Naive thymus-derived CD4-positive, alpha-beta T cell (primary cell): ENCODE measurements at places on chromosomes 16 and 17. TPM values are rescaled to one million over a fixed set of nuclear protein-coding genes. Genes with fewer than 3 reads are reported as not detected.

The SEPTIN12 gene
- not detected for total RNA-seq

The PDIA2 gene
- total RNA-seq = not detected

The TBC1D3E gene
- 0.32 TPM for total RNA-seq

The TCAP gene
- total RNA-seq = 9.7 TPM

The ARHGDIG gene
- not detected for total RNA-seq

The TMEM186 gene
- 11.3 and 13.1 TPM in 2 replicates for total RNA-seq

DNA sequence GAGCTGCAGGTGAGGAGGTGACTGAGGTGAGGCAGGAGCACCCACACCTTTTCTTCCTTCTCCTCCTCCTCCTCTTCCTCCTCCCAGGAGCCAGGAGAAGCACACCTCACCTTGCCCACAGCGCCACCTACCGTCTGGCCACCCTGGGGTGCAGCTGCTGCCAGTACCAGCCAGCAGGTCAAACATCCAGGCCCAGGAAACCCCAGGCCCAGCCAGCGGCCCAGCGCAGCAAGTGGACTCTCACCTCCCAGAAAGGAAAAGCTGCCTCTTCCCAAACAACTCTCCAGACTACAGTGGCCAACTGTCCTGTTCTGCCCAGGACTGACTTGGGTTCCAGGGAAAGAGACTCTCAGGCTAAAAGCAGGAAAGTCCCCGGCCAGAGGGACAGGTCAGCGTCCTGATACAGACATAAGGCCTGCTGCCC lies 22.7 kb downstream of the PEMT start:
- DNase-seq = peak; percentile 22
- H3K36me3 ChIP-seq = no peaks in the 10 kb centered on the region
- no peaks in the 10 kb centered on the region for H3K27me3 ChIP-seq
- no peaks in the 10 kb centered on the region for H3K4me1 ChIP-seq

- H3K36me3 ChIP-seq = no peaks in the 10 kb centered on the region
- H3K4me3 ChIP-seq = no peak overlapping the region
- DNase-seq = no peak
- no peak overlapping the region for H3K27ac ChIP-seq
Observed at GRCh38 chr17:83067071-83067717, 12.2 kb upstream of the METRNL start.

DNA sequence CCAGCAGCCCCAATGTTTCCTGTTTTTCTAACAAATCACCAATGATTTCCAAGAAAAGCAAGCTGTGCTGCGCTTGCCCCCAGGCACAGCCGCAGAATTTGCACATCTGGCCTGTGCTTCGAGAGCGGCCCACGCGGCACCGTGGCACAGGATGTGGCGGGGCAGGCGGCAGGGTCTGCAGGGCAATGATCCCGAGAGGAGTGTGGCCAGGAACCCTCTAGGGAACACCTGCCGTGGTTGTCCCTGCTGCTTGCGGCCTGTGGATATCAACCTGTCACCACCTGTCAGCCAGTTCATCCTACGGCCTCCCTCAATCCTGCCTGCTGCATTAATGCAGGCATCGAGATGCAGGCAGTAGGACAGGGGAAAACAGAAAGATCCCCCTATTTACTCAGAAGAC lies 24.0 kb downstream of the PIK3R5 start:
- no peaks in the 10 kb centered on the region for H3K27me3 ChIP-seq
- H3K4me3 ChIP-seq = peak overlapping the region; percentile 46
- peaks cover 16% of the 10 kb centered on the region for H3K36me3 ChIP-seq
- peaks cover 52% of the 10 kb centered on the region for H3K4me1 ChIP-seq
- H3K27ac ChIP-seq = peak overlapping the region; percentile 65

- peaks cover 5% of the 10 kb centered on the region for H3K4me1 ChIP-seq
- H3K27me3 ChIP-seq = no peaks in the 10 kb centered on the region
- peak overlapping the region; percentile 13 for H3K27ac ChIP-seq
- no peak overlapping the region for H3K4me3 ChIP-seq
- no peak for DNase-seq
- H3K36me3 ChIP-seq = no peaks in the 10 kb centered on the region
Observed at GRCh38 chr16:4345836-4346781, 5.0 kb downstream of the PAM16 start.

GRCh38 chr16:3075523-3075915 lies 10.1 kb downstream of the IL32 start:
- peak overlapping the region; percentile 78 for H3K27ac ChIP-seq
- DNase-seq = no peak
- H3K4me1 ChIP-seq = peaks cover 79% of the 10 kb centered on the region
- peak overlapping the region; percentile 37 for H3K4me3 ChIP-seq
- H3K36me3 ChIP-seq = no peaks in the 10 kb centered on the region

- DNase-seq = no peak
- no peaks in the 10 kb centered on the region for H3K36me3 ChIP-seq
- H3K27me3 ChIP-seq = no peaks in the 10 kb centered on the region
Observed at GRCh38 chr17:17109907-17110306, 67.7 kb downstream of the MPRIP start.

DNA sequence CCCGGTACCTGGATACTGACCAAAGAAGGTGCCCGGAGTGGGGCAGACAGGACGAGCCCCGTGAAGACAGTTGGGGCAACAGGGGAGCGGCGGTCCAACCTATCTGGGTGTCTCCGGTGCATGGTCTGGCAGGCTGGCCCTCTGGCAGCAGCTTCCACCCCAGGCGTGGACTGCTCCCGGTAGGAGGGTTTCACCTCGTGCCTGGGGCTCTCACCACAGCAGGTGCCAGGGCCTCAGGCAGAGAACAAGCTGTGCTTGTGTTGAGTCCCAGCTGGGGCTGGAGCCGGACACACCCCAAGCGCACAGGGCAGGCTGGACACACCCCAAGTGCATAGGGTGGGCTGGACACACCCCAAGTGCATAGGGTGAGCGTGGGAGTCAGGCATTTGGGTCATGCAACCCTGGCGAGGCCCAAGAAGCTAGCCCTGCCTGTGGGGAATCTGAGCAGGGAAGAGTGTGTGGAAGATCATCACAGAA lies 1.5 kb upstream of the FBXL16 start:
- H3K36me3 ChIP-seq = no peaks in the 10 kb centered on the region
- H3K4me1 ChIP-seq = no peaks in the 10 kb centered on the region
- DNase-seq = no peak
- H3K4me3 ChIP-seq = no peak overlapping the region

GRCh38 chr16:82900559-82900958 lies 273.8 kb downstream of the CDH13 start:
- H3K4me3 ChIP-seq = no peak overlapping the region
- H3K27me3 ChIP-seq = no peaks in the 10 kb centered on the region
- DNase-seq = no peak
- H3K4me1 ChIP-seq = no peaks in the 10 kb centered on the region

DNA sequence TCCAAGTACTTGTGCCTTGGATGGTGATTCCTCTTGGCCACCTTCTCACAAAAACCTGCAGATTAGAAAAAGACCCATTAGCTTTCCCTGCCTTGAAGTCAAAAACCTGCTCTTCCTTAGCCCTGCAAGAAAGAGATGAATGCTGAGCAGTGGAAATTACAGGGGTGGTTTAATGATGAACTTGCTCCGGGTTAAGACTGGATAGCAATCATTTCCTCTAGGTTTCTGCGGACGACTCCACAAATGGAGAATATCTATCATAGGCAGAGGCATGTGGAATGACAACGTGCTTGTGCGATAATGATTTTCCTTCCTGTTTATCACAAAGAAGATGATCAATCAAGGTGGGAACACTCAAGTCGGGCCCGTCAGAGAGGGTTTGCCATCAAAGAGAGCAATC lies 201.2 kb upstream of the ERCC4 start:
- no peaks in the 10 kb centered on the region for H3K27me3 ChIP-seq
- DNase-seq = no peak
- H3K36me3 ChIP-seq = no peaks in the 10 kb centered on the region
- H3K4me1 ChIP-seq = no peaks in the 10 kb centered on the region
- H3K4me3 ChIP-seq = no peak overlapping the region
- H3K27ac ChIP-seq = no peak overlapping the region

- no peaks in the 10 kb centered on the region for H3K36me3 ChIP-seq
- H3K4me1 ChIP-seq = no peaks in the 10 kb centered on the region
- H3K27me3 ChIP-seq = no peaks in the 10 kb centered on the region
- H3K27ac ChIP-seq = no peak overlapping the region
- DNase-seq = no peak
Observed at GRCh38 chr17:47279062-47279801, 25.6 kb downstream of the ITGB3 start.

DNA sequence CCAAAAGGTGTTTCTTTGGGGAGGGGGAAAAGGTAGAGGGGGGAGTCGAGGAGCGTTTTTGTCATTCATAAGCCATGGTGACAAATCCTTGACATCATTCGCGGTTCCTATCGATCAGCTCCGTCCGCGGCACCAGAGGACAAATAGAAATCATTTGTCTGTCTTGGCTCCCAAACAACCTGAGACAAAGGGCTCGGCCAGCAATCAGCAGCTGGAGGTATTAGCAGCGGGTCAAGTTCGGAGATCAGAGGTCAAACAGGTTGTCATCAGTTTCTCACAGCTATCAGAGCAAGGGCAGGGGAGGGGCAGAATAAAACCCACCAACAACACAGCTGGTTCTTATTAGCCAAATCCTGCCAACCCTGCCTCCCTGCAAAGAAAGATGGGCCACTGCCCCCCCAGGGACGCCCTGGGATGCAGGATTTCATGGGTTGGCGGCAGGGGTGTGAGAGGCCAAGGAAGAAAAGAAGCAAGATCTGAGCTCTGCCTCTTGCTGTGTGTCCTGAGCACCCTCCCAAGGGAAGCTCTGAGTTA lies 145.3 kb upstream of the LHX1 start:
- H3K36me3 ChIP-seq = no peaks in the 10 kb centered on the region
- DNase-seq = no peak
- H3K4me3 ChIP-seq = no peak overlapping the region
- H3K27me3 ChIP-seq = no peaks in the 10 kb centered on the region

DNA sequence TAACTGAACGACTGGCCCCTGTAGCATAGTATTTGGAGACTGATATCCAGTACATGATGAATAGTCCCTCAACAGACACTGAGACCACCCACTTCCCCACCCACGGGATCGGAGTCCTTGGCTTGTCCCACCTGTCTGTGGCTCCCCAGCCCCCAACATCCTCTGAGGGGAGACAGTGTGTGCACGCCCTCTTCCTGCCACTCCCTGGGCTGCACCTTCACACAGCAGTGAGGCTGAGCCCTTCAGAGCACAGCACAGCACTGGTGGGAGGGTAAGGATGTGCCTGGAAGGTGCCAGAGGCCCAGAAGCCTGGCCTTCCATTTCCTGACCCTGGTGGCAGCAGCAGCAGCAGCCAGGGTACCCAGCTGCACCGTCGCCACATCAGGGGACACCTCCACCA lies 11.0 kb downstream of the DNASE1 start:
- DNase-seq = peak; percentile 52
- H3K27ac ChIP-seq = peak overlapping the region; percentile 36
- no peaks in the 10 kb centered on the region for H3K36me3 ChIP-seq
